ENCODE measurements at places on chromosomes 11 and 22.

- no peak for DNase-seq
Measured at GRCh38 chr11:116110802-116111201, 606.6 kb upstream of the CADM1 start.

- DNase-seq, result no peak
Measured at GRCh38 chr11:1953489-1954266, 6.5 kb downstream of the MRPL23 start.

DNA sequence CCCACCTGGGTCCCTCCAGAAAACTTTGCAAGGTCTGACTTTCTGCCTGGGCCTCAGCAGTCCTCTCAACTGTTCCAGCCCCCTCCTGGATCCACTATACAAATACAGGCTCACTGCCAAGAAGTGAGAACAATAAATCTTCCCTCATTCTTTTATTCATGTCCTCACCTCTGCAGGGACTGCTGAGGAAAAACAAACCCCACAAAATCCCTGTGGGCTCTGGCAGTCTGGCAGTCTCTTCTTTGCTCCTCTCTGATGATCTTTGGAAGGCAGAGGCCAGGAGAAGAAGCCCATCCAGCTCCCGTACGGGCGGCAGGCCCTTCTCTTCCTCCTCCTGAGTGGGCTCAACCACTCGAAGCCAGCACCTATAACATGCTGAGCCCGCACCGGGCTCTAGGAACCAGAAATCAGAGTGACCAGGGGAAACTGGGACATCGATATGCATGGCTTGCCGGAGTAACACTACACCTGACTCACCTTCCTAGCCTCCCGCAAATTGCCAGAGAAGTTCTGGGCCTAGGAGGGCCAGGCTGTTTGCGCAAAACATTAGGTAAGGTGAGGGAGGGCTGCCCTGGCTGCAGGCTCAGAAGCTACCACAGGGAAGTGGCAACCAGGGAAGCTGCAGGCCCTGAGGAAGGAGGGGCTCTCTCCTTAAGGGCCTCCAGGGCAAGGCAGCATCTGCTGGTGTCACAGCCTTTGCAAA, 24.2 kb downstream of the TMPRSS5 start:
- no peak for DNase-seq

DNA sequence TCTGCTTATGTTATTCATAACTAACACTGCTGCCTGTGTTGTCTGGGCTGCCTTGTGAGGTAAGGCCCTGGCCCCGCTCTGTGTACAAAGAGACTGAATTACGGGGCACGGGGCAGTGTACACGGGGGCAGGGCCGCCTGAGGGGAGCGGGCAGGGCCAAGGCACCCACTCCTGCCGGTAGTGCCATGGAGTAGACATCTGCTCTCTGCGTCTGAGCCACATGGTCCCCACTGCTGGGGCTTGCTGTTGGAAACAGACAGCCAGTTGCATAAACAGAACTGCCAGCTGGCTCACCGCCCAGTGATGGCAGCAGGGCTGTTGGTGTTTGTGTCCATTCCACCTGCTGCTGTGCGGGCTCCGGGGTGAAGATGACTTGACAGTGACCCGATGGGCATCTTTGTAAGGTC, 19.8 kb downstream of the FAM118A start:
- DNase-seq, result no peak

GRCh38 chr22:39251762-39252460, 7.1 kb upstream of the PDGFB start:
- no peak for DNase-seq
